Activated CD4-positive, CD25-positive, alpha-beta regulatory T cell treated with anti-CD3 and anti-CD28 coated beads, Interleukin-2, amount 50 U/mL, for 16 hours (primary cell): ENCODE measurements at places on chromosomes 2 and 18.

GRCh38 chr2:186327251-186327868 is 158.7 kb upstream of the ZC3H15 start:
- no peak for DNase-seq

GRCh38 chr2:126953483-126953882 is 54.8 kb downstream of the TEX51 start:
- DNase-seq, result no peak

DNA sequence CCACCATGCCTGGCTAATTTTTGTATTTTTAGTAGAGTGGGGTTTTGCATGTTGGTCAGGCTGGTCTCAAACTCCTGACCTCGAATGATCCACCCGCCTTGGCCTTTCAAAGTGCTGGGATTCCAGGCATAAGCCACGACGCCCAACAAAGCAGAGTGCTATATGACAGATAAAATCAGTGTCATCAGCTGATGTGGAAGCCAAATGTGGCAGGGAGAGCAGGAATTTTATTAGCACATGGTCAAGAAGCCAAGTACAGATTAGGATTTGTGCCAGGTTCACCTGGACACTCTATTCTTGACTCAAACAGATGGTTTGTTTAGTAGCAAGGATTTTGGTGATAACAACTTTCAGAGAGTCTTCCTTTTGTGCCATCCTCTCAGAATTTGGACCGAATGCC is 62.7 kb downstream of the LCLAT1 start:
- DNase-seq, result no peak

GRCh38 chr2:73728711-73729110 is 8.4 kb downstream of the TPRKB start:
- no peak for DNase-seq

GRCh38 chr2:55422876-55423665 is 3.4 kb upstream of the CCDC88A start:
- DNase-seq, result no peak

DNA sequence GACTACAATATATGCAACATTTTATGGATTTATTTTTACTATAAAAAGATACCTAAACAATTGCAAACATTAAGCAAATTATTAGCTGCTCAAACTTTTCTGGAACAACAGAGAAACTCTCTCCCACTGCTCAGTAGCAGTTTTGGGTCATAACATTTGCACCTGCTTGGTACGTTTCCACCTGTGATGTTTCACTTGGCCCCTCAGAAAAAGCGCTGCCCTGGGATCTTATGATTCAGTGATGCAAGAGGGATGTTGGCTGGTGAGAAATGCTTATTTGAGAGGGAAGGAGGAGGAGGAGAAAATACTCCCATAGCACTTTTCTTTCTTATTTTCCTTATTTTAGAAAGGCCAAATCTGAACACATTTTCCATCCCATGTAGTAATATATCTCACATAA is 9.2 kb downstream of the IRS1 start:
- no peak for DNase-seq

DNA sequence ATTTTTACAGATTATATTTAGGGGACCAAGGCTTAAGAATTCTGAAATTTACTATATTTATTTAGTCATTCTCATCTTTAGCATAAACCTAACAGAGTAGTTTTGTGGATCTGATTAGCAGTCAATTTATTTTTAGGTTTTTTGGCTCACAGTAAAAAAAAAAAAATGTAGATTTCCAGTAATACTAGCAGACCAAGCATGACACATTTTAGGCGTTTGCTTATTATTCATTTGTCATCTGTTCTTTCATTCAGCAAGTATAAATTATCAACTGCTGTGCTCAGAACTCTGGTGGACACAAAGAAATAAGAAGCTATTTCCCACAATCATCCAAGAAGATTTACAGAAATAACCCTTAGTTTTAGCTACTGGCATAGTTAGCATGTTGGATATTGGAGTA is 20.6 kb downstream of the PDE1A start:
- no peak for DNase-seq

- DNase-seq, result no peak
These were observed 73.6 kb downstream of the PDE11A start for GRCh38 chr2:177998996-177999395.

GRCh38 chr18:79042276-79042675 is 26.9 kb upstream of the ATP9B start:
- DNase-seq, result no peak

DNA sequence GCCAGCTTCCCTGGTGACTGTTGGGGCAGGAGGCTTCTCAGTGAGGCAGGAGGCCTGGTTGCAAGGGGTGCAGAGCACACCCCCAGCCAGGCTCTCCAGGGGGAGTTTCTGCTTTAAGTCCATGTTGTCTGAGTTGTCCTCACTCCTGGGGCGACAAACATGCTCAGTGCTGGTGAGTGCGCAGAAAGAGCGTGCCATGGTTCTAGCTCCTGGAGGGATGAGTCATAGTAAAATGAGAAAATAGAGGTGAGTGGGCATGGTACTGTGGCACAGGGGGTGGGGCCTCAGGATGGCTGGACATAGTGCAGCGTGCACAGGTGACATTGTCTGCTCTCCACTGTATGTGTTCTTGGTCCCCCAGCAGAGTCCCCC is 457.2 kb upstream of the HS6ST1 start:
- no peak for DNase-seq

GRCh38 chr2:173053043-173053699 is 22.5 kb upstream of the MAP3K20 start:
- no peak for DNase-seq
